ENCODE measurements at places on chromosomes 5 and 9. TPM values are rescaled to one million over a fixed set of nuclear protein-coding genes. Genes with fewer than 3 reads are reported as not detected.
A peak's percentile ranks its signal among the peaks of the same experiment; 100 is the strongest.

- peaks cover 4% of the 10 kb centered on the region for H3K4me1 ChIP-seq
- H3K27ac ChIP-seq: no peak overlapping the region
- no peaks in the 10 kb centered on the region for H3K36me3 ChIP-seq
- DNase-seq: no peak
These were observed 222.9 kb upstream of the ANKRD55 start for GRCh38 chr5:56456002-56456401.

DNA sequence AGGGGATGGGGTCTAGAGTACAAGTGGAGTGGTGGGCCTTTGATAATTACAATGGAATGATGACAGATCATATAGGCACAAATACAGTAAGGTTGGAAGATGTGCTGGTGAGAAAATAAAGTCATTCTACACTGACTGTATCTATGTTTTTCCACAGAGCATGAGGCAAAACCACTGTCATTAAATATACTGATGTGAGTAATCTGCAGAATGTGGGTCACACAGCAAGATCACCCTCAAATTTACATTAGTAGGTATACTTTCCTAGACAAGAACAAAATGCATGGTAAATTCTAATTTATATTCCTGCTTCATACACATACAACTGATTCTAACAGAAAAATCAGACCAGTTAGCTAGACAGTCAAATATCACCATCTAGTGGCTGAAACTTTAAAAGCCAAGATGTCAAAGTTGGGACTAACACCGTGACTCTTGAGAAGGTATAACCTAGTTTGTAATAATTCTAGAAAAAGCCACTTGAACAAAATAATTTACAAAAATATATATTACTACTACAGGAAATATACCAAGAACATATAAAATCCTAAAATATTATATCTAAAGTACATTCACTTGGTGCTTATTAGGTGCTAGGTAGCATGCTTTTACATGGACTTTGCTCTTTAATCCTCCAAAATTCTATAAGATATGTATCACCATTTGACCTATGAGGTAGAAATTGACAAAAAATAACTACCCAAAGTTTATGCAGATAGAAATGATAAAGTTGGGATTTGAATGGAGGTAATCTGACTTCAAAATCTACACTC lies 19.5 kb downstream of the TTC33 start:
- peak; percentile 80 for DNase-seq
- no peak overlapping the region for H3K27ac ChIP-seq
- H3K36me3 ChIP-seq: peaks cover 10% of the 10 kb centered on the region
- no peaks in the 10 kb centered on the region for H3K27me3 ChIP-seq

DNA sequence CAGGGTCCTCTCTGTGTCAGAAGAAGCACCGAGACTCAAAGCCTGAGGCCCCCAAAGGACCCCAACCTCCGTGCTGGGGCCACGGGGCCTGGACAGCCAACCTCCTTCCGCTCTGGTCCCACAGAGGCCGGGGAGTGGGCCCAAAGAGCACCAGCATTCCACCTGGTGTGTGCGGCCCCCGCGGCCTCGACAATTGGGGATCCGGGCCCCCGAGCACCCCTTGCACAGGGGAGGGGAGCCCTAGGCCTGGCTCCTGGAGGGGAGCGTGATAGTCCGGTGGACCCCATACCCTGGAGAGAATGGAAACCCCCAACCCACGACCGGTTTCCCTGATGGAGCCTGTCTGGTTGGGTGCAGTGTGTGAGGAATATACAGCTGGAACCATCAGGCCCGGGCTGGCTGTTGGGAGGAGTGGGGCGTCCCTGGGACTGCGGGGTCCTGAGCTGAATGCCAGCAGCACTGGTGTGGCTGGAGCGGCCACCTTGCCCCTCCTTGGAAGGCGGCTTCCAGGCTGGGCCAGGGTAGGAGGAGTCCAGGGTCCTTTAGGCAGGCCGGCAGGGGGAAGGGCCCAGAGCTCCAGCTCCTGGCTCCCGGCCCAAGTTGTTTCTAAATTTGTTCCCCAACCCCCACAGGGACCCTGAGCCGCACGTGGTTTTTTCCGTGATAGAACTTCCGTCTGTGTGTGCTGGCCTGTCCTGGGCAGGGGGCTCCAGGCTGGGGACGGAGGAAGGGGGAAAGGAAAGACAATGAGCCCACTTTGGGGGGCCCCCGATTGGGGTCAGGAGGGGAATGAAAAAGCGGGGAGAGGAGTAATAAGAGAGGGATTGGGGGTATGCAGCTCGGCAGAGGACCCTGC lies 825 bp upstream of the TOR4A start:
- peak overlapping the region; percentile 77 for H3K27ac ChIP-seq
- peaks cover 51% of the 10 kb centered on the region for H3K4me1 ChIP-seq
- peaks cover 17% of the 10 kb centered on the region for H3K36me3 ChIP-seq
- no peaks in the 10 kb centered on the region for H3K27me3 ChIP-seq
- peak overlapping the region; percentile 92 for H3K4me3 ChIP-seq
- no peak for DNase-seq

DNA sequence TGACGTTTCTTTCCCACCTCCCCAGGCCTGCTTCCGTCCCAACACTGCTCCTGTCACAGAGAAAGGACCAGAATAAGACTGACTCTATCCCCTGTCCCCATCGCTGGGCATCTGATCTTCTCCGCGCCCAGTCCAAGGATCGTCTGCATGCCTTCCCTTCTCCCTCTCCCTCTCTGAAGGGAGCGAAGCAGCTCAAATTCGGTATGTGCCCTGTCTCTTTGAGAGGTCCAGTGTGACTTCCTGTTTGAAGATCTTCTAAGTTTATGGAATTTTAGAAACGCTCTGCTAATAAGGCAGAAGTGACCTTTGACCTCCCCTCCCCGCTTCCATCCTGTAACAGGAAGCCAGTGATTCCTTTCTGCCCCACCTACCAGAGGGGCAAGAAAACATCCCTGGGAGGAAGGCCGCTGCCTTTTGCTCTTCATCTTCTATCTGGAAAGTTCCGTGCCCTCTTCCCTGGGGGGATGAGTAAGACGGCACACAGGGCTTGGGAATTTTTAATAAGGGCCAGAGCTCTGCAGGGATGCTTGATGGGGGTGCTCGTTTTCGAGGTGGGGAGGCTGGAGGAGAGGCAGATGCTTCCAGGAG lies 40.7 kb upstream of the RNU6ATAC start:
- no peak overlapping the region for H3K4me3 ChIP-seq
- no peak for DNase-seq
- no peaks in the 10 kb centered on the region for H3K36me3 ChIP-seq
- no peaks in the 10 kb centered on the region for H3K4me1 ChIP-seq
- no peaks in the 10 kb centered on the region for H3K27me3 ChIP-seq

DNA sequence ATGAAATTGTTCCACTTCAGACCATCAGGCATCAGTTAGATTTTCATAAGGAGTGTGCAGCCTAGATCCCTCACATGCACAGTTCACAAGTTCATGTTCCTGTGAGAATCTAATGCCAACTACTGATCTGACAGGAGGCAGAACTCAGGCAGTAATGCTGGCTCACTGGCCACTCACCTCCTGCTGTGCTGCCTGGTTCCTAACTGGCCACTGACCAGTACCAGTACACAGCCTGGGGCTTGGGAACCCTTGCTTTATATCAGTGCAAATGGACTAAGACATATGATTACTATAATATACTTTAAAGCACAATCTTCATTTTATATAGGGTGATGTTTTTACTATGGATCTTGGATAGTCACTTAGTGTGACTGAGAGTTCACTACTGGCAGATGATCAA lies 259.2 kb downstream of the SLCO4C1 start:
- no peak for DNase-seq
- no peak overlapping the region for H3K27ac ChIP-seq
- H3K4me1 ChIP-seq: no peaks in the 10 kb centered on the region
- H3K36me3 ChIP-seq: no peaks in the 10 kb centered on the region

DNA sequence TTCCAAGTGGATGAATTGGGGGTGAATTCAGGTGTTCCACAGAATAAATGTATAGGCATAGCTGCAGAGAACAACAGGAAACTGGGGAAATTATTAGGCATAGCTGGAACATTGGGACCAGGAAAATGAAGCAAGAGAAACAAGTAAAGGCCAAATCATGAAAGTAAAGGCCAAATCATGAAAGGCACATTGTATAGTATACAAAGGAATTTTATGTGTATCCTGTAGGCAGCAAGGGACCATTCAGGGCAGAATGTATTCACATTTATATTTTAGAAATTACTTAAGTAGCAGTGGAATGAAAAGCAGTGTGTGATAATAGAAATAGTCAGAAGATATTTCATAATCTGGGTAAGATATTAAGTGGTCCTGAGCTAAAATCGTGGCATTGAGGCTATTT lies 127.3 kb upstream of the GRHPR start:
- peak overlapping the region; percentile 5 for H3K27ac ChIP-seq
- peaks cover 6% of the 10 kb centered on the region for H3K4me1 ChIP-seq
- H3K4me3 ChIP-seq: no peak overlapping the region
- H3K36me3 ChIP-seq: no peaks in the 10 kb centered on the region
- no peaks in the 10 kb centered on the region for H3K27me3 ChIP-seq

- H3K36me3 ChIP-seq: no peaks in the 10 kb centered on the region
- H3K27ac ChIP-seq: peak overlapping the region; percentile 90
- peak overlapping the region; percentile 67 for H3K4me3 ChIP-seq
- peaks cover 37% of the 10 kb centered on the region for H3K4me1 ChIP-seq
These were observed 1.2 kb upstream of the CEMIP2 start for GRCh38 chr9:71769175-71770161.

GRCh38 chr9:93155716-93156474 lies 21.8 kb upstream of the NINJ1 start:
- H3K27ac ChIP-seq: no peak overlapping the region
- DNase-seq: no peak
- H3K27me3 ChIP-seq: no peaks in the 10 kb centered on the region
- no peak overlapping the region for H3K4me3 ChIP-seq
- H3K36me3 ChIP-seq: no peaks in the 10 kb centered on the region

DNA sequence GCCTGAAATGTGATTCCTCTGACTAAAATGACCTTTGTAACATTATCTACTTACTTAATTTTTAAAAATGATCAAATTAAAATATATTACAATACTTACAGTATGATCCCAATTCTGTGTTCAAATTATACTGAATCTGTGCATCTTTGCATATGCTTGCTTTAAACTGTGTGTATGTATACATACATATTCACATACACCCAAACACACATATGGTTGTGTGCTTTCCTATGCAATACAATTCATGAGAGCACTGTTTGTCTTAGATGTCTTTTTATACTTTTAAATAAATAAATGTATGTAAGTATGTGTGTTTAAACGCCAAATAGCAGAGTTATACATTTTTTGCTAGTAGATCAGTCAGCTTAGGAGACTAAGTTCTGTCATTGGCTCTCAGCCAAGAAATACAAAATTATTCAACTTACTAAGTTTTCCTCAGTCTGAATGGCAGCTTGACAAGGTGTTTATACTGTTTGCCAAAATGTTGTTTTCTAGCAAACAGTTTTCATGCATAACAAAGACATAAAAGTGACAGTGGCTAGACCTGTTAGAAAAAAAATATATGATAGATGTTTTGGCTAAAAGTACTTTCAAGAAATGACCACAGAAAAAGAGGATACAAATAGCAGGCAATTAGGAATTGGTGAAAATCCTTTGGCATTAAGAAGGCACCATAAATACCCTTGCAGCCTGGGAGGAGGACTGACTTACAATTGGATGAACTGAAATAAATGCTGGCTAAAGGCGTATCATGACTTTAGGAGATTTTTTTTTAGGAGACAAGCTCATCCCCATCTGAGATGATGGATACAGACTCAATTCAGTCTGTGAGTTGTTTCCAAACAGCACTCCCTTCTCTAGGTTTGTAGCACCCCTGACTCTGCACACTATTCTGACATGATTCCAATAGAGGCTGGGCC lies 7.9 kb downstream of the TICAM2 start:
- no peak overlapping the region for H3K4me3 ChIP-seq
- no peaks in the 10 kb centered on the region for H3K27me3 ChIP-seq
- no peak for DNase-seq
- no peak overlapping the region for H3K27ac ChIP-seq
- no peaks in the 10 kb centered on the region for H3K4me1 ChIP-seq

FOXD4L5 gene
- not detected for total RNA-seq

DNA sequence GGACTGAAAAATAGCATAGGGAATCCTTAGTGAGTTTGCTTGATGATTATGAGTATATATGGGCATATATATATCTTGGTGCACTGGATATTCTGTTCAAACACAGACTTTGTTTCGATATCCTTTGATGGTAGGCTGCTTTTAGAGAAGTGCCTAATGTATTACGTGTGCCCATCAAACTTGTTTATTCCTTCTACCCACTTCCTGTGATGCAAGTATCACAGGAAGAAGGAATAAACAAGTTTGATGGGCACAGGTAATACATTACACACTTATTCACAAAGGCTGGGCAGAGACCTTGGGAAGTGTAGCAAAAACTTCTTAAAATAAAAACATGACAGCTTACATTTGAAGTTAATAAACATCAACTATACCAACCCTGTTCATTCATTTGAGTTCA lies 364.2 kb downstream of the CHSY3 start:
- H3K4me3 ChIP-seq: no peak overlapping the region
- no peak overlapping the region for H3K27ac ChIP-seq
- no peaks in the 10 kb centered on the region for H3K36me3 ChIP-seq
- no peak for DNase-seq

EGFL7 gene
- 0.29 TPM for total RNA-seq

DNA sequence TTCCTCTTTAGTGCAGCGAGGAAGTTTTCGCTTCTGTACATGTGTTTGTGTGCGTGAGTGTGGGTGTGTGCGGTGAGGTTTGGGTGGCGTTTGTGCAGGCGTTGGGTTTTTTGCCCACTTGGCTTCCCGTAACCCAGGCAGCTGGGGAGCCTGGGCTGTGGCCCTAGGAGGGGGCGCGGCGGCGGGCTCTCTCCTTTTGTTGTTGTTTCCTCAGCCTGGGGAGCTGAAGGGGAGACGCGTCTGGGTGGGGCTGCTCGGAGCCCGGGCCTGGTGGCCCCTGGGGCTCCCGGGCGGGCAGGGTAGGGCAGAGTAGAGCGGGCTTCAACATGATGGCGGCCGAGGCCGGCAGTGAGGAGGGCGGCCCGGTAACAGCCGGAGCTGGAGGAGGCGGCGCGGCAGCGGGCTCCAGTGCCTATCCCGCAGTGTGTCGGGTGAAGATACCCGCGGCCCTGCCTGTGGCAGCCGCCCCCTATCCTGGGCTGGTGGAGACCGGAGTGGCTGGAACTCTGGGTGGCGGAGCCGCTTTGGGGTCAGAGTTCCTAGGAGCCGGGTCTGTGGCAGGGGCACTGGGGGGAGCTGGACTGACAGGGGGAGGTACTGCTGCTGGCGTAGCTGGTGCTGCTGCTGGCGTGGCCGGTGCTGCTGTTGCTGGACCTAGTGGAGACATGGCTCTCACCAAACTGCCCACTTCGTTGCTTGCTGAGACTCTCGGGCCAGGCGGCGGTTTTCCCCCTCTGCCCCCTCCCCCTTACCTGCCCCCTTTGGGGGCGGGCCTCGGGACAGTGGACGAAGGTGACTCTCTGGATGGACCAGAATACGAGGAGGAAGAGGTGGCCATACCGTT lies 665 bp downstream of the RASA1 start:
- peaks cover 21% of the 10 kb centered on the region for H3K4me1 ChIP-seq
- H3K27ac ChIP-seq: peak overlapping the region; percentile 72
- H3K4me3 ChIP-seq: peak overlapping the region; percentile 89

- no peak for DNase-seq
- H3K4me3 ChIP-seq: no peak overlapping the region
- no peaks in the 10 kb centered on the region for H3K4me1 ChIP-seq
- no peak overlapping the region for H3K27ac ChIP-seq
- no peaks in the 10 kb centered on the region for H3K27me3 ChIP-seq
These were observed 52.1 kb downstream of the PALM2AKAP2 start for GRCh38 chr9:109831998-109832658.

ENDOG gene
- total RNA-seq: 12.5 TPM

GRCh38 chr5:120229036-120229435 lies 235.1 kb upstream of the PRR16 start:
- H3K36me3 ChIP-seq: no peaks in the 10 kb centered on the region
- no peaks in the 10 kb centered on the region for H3K27me3 ChIP-seq
- DNase-seq: no peak
- no peaks in the 10 kb centered on the region for H3K4me1 ChIP-seq

MRPS30 gene
- total RNA-seq: 34.1 TPM

Data from natural killer cell (primary cell).